Stimulated activated CD8-positive, alpha-beta memory T cell treated with anti-CD3 and anti-CD28 coated beads, Interleukin-4, amount 100 ng/mL, for 48 hours (primary cell): ENCODE measurements at places on chromosomes 3 and 15.

DNA sequence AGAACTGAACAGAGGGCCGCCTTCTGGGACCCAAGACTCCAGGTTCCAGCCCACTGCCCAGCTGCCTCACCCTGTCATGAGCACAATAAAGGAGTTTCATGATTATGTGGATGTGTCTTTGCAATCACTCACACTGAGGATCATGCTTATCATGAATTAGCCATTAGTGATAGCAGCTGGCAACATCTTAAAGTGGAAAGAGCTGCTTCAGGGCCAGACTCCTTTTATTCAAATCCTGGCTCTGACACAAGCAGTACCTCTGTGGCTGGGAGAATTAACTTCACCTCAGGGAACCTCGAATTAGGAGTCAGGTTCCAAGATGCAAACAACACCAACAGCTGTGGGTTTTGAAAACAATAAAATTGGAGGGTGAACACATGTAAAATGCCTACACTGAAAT lies 6.6 kb upstream of the SCAP start:
- DNase-seq = no peak

DNA sequence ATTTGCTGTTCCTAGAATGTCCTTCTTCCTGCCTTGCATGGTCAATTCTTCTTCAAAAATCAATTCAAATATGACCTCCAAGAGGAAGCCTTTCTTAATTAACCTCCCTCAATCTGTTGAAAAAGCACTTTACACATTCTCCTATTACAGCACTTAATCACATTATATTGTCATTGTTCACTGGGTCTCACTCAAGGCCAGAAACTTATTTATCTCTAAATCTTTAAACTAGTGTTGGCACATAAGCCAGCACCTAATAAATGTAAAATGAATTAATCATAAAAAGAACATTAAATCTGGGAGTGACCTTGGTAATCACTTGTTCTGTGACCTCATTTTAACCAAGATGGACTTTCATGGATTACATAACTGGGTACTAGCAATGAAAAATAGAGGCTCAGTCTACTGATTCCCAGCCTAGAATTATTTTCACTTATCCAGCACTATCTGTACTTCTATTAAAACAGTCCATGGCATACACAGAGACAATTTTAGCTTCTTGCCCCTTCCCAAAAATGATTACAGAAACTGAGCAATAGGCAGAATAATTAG lies 22.1 kb downstream of the MSL2 start:
- no peak for DNase-seq

DNA sequence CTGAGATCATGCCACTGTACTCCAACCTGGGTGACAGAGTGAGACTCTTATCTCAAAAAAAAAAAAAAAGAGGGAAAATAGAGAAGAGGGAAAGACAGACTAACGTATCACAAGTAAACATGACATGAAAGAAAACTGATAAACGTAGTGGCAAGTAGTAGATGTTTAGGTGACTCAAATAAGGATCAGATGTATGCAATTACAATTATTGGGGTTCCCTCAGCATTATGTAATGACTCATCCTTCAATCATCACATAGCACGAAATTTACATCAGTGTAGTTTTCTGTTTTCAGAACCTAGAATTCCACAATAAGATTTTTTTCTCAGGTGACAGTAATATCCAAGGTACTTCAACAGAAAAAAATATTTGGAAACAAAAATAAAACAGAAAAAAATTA lies 46.6 kb downstream of the DPP8 start:
- no peak for DNase-seq

GRCh38 chr3:189301479-189301878 lies 129.7 kb downstream of the TPRG1 start:
- DNase-seq = no peak

DNA sequence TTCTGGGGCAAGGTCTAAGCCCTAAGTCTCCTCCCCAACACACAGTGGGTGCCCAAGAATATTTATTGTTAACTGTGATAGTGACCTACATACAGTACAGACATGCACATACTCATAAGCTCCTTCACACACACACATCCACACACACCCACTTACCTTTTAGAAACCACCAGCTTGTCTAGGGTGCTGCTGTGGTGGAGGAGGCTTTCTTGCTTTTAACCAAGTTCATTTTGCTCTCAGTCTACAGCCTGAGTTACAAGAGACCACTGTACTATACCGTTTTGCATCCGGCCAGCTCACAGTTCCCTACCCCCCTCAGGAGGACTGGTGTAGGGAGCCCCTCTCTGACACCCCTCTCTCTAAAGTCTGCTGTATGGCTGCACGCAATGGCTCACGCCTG lies 16.7 kb downstream of the DAPK2 start:
- no peak for DNase-seq

DNA sequence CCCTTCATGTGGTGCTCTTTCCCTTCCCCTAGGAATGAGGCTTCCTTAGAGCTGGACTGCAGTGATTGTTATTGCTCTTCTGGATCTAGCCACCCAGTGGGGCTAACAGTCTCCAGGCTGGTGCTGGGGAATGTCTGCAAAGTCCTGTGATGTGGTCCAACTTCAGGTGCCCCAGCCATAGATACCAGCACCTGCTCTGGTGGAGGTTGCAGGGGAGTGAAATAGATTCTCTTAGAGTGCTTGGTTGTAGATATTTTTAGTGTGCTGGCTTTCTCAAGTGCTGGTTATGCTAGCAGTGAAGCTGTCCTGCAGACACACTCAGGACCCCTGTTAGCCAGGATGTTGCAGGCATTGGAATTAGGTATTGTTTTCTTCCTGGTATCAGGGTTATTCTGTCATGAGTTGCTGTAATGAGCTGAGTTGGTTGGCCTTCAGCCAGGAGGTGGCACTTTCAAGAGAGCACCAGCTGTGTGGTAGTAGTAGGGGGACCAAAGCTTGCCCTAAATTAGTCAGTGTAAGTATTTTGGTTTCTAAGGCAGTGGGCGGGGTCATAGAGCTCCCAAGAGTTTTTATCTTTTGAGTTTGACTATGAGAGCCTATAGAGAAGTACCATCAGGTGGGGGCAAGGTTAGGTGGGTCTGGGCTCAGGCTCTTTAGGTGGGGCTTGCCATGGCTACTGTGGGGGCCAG lies 317.5 kb upstream of the SGO1 start:
- DNase-seq = no peak

- DNase-seq = no peak
Measured at GRCh38 chr15:29134239-29134638, 135.4 kb downstream of the NSMCE3 start.
